ENCODE measurements at places on chromosomes 7 and 10.
A peak's percentile ranks its signal among the peaks of the same experiment; 100 is the strongest.

GRCh38 chr7:70615066-70615606 lies 516.8 kb upstream of the GALNT17 start:
- no peak for DNase-seq

- DNase-seq, result no peak
Measured at GRCh38 chr10:132332433-132332754, 401 bp downstream of the LRRC27 start.

DNA sequence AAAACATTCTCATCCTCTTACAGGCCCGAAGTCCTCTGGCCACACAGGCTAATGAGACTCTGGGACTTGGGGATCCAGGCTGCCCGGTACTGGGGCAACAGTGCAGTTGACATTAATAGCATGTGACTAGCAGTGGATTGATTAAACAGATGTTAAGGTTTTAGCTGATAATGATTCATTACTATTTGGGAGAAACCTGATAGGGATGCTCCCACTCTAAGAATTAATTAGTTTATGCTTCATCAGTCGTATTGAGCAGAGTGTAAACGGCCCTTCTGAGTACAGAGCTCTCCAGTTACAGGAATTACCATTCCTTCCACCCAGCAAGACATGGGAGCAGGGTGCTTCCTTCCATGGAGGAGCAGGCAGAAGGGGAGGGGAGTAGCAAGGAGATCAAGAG lies 82.7 kb downstream of the RPS24 start:
- no peak for DNase-seq

DNA sequence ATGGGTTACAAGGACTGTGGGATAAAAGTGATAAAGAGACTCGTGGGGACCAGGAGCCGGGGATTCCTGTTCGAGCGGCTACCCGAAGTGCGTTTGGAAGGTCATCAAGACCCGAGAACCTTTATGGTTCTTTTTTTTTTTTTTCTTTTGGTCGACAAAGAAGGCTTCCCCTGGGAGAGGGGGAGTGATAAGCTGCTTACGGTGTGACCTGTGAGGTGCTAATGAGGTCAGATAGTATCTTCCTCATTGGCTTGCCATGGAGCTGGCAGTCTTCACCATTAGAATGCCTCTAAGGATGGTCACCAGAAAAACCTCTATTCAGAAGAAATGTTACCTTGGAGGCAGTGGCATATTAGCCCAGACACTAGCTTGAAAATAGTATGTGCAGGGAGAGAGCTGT lies 92.3 kb upstream of the STEAP4 start:
- DNase-seq, result no peak

GRCh38 chr7:99719996-99720769 lies 14.8 kb downstream of the CYP3A7 start:
- no peak for DNase-seq

- no peak for DNase-seq
Measured at GRCh38 chr7:135209225-135209834, 2.0 kb downstream of the WDR91 start.

DNA sequence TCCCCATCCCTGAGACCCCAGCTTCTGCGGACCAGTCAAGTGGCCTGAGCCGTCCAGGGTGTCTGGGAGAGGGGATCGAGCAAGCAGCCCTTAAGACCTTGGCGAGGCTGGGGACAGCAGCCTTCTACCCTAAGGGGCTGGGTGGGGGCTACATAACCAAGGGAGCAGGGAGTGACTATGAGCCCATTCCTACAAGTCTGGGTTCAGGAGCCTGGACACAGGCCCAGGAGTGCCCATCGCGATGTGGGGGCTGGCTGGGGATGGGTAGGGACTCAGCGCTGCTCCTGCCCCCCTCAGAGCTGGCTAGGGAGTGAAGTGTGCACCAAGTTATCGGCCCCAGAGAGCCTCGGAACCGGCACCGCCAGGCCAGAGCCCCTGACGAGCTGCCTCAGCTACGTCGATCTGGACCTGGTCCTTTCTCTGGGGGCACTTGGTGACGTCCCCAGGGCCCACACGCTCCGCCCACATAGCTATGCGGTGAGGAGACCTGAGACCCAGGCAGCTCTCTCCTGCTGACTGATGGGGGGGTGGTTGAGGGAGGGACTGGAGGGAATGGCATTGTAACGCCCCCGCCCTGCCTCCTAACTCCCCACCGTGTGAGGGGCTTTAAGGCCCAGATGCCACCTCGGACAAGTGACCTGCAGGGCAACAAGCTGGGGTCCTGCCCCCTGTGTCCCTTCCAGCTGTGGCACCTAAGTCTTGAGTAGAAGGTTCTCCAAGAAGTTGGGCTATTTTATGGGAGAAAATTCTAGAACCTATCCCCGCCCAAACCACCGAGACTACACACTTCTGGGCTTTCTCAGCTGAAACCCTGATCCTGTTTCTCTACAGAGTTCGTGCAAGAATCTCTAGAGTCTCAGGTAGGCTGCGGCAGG lies 2.5 kb downstream of the SAP25 start:
- DNase-seq, result no peak

DNA sequence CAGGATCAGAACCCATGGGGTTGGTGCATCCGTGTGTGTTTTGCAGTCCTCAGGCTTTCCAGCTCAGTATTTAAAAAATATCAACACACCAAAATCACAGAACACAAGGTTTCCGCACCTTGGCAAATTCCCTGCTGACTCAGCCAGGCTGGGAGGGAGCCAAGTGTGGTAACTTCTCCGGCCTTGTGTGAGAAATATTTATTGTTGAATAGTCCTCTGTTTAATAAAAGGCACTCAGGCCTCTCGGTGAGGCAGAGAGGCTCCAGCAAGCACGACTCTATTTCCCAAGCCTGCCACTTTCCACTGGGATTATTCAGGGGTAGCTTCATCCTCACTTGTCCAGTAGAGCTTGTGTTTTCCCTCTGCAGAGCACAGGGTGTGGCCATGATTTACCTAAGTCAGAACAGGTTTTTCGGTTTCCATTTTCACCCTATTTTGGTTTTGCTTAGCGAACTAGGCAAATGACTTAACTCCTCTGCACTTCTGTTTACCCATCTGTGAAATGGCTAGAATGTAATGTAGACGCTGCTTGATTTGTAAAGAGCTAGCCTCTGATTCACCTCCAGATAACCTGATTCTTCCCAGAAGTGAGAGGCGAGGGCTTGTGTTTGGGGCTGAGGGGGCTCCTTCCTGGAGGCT lies 13.0 kb upstream of the CHST15 start:
- DNase-seq, result no peak

DNA sequence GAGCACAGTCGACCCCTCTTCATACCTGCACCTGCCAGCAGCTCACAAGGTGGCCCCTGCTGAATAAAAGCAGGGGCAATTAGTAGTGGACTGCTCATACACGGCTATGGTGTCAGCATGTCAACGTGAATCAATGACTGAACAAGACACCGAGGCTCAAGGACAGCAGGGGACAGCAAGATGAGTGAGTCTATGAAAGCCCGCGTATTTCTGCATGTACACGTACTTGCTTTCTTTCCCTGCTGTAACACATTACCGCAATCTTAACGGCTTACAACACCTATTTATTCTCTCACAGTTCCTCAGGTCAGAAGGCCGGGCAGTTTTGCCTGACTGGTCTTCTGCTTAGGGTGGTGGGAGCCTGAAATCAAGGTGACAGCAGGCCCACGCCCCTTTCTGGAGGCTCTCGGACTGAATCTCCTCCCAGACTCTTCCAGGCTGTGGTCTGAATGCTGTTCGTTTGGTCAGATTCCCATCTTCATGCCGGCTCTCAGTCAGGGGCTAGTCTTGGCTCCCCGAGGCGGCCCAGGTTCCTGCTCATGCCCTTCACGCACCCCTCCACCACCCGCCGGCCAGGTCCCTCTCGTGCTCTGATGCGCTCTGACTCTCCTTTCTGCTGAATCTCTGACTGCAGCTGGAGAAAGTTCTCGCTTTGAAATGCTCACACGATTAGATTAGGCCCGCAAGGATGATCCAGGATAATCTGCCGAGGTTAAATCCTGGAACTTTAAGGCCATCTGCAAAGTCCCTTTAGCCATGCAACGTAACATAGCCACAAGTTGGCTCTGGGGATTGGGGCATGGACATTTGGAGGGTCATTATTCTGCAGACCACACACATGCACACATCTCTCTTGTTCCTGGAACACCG lies 7.8 kb upstream of the PPP2R2D start:
- DNase-seq, result no peak

- DNase-seq, result no peak
Measured at GRCh38 chr7:150716368-150716767, at the start of gene GIMAP1. GIMAP1 (plus strand) TSS chr7:150716613; CDS start chr7:150719048, 2,435 bp downstream.

DNA sequence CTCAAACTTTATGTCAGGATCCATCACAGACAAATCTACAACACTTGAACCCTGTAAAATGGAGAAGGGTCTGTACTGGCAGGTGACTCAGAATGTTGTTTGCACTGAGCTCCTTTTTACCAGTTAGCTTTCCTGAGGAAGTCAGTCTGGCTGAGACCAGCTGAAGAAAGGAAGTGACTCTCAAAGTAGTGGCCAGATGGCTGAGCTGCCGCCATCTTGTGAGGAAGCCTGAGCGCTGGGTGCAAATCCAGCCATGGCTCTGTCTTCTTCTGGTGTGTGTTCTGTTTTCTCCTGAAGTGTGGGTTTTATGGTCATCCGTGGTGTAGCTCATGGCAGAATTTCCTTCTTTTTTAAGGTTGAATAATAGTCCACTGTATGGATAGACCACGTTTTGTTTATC lies 25.5 kb upstream of the ECHDC3 start:
- no peak for DNase-seq

GRCh38 chr7:115356139-115356746 lies 434.3 kb downstream of the MDFIC start:
- peak; percentile 48 for DNase-seq

DNA sequence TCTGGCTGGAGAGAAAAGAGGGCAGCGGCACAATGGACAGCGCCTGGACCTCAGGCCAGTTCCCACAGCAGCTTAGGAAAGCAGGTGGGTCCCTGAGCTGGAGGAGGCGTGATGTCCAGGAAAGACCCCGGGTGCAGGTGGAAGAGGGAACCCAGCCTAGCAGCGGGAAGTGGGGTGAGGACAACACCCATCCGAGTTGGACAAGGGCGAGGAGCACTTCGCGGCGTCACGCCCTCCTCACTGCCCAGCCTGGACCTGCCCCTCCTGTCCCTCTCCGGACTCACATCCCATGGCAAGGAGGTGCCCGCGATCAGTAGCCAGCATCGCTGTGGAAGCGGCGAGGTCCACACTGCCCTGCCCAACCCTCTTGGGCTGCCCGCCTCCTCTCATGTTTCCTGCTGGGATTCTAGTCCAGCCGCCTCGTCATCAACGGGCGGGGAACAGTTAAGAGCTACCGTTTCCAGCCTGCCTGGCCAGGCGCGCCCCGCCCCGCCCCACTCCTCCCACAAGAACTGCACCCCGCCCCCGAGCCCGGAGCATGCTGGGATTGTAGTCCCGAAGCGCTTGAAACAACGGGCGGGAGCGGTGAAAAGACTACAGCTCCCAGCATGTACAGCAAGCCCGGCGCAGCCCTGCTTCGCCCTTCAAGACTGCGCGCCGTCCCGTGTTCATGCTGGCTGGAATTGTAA lies 930.6 kb upstream of the ZNF722 start:
- no peak for DNase-seq

GRCh38 chr7:29281782-29282541 lies 87.4 kb downstream of the CHN2 start:
- DNase-seq, result no peak

DNA sequence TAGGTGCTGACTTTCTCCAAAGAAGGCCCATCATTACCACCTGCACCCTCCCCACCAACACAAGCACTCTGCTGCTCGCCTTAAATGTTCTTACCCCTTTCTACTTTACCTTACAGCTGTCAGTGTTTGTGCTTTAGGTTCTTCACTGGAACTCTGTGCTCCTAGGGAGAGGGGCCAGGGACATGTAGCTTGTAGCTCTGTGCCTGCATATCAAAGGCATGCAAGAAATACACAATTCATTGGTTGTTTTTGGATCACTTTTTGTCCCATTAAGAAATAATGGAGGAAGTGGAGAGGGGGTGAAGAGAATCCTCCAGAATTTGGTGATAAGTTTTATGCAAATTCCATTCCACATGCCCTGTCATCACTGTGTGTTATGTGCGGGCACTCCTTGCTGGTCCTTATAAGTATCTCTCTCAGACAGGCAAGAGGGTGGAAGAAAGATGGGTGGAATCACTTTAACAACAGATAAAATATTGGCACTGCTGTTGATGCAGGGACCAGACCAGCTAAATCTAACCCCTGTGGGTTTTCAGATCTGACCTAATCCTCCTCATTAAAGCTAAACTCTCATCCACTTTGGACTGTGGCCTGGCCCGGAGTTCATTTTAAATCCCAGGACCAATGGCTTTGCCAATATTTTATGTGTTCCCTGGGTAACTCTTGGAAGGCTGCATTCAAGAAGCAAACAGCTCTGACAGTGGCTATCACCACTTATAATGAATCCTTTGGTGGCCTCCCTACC lies 375.8 kb upstream of the NFE2L3 start:
- DNase-seq, result no peak

DNA sequence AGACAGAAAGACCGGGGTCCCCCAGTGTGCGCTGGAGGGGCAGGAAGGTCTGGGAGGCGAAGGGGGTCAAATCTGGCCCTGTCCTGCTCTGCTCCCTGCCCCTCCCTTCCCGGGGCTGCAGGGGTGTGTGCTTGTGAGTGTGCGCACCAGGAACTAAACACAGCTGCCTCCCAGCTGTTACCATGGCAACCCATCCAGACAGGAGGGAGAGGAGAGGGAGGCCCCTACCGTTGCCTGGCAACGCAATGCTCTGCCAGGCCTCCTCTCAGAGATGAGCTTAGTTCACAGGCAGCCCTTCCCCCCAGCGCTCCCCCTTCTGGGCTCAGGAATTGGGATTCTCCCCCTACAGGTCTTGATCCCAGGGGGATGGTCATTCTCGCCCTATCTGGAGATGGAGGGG lies 6.1 kb downstream of the NYAP1 start:
- DNase-seq, result peak; percentile 91

DNA sequence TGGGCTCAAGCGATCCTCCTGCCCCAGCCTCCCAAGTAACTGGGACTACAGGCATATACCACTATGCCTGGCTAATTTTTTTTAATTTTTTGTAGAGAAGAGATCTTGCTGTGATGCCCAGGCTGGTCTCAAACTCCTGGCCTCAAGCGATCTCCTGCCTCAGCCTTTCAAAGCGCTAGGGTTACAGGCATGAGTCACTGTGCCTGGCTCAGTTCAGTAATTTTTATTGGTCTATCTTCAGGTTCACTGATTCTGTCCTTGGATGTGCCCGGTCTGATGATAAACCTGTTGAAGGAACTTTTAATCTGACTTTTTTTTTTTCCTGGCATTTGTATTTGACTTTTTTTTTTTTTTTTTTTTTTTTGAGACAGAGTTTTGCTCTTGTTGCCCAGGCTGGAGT lies 40.1 kb upstream of the STRIP2 start:
- DNase-seq, result no peak

- DNase-seq, result peak; percentile 35
Measured at GRCh38 chr10:43899224-43899959, 250.7 kb upstream of the ZNF32 start.

DNA sequence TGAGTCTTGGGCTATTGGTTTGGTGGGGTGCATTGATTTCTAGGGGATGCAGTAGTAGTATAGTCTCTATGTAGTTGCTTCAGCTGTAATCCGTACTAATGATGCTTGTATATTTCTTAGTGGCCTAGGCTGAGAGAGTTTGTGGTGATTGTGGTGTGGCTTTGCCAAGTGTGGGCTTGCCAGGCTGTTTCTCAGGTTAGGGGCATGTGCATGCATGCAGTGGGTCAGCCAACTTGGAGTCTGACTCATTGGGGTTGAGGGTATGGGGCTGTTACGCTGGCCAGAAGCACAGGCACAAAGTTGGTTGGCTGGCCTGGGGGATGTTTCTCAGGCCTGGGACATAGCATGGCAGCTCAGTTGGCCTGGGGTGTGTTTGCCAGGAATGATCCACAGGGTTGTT lies 25.7 kb upstream of the PLA2G12B start:
- no peak for DNase-seq

GRCh38 chr7:92964141-92964540 lies 127.8 kb upstream of the CDK6 start:
- DNase-seq, result no peak

All from HCEC 1CT (cell line).